ENCODE measurements at places on chromosomes 5 and 9. TPM values are rescaled to one million over a fixed set of nuclear protein-coding genes. Genes with fewer than 3 reads are reported as not detected.

Gene PCSK5
- 8.9 TPM for total RNA-seq

Gene BNC2
- 16.8 TPM for total RNA-seq

- DNase-seq, result no peak
These were observed 73.0 kb upstream of the OLFM1 start for GRCh38 chr9:135014311-135015010.

- DNase-seq, result no peak
These were observed 52.4 kb upstream of the MACIR start for GRCh38 chr5:103205991-103206700.

DNA sequence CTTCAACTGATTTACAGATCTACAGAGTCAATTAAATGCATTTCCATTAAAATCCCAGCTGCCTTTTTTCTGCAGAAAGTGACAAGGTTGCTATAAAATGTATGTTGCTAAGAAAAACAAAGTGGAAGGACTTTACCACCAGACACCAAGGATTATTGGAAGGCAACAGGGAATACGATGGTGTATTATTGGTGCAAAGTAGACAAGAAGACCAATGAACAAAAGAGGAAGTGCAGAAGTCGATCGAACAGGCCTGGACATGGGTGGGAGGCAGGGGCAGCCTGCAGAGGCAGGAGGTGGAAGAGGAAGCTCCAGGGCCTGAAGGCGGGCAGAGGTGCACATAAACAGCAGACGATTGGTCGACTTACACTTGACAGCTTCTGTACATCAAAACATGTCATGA is 10.6 kb upstream of the SLC6A19 start:
- no peak for DNase-seq

DNA sequence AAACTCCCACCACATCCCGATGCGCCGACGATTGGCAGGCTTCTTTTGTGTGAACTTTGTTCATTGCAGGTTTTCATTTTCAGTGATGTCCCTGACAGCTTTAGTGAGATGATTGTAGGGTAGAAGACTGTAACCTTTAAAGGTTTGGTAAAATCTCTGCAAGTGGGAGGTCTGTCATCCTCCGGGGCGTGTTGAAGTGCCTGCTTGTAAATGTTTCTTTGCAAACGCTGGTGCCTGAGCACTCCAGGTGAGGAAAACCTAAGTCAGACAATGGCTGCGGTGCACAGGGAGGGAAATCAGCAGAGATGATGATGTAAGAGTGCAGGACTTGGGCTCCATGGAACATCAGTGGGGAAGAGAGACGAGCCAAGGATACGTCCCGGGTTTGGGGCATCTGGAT is 228.1 kb downstream of the DRD1 start:
- no peak for DNase-seq

Measured in pulmonary artery endothelial cell (primary cell).